Activated T-cell treated with anti-CD3 and anti-CD28 coated beads for 24 hours (primary cell): ENCODE measurements at places on chromosomes 3 and 15.

- DNase-seq = no peak
Measured at GRCh38 chr3:32500231-32500630, 2.4 kb downstream of the CMTM6 start.

DNA sequence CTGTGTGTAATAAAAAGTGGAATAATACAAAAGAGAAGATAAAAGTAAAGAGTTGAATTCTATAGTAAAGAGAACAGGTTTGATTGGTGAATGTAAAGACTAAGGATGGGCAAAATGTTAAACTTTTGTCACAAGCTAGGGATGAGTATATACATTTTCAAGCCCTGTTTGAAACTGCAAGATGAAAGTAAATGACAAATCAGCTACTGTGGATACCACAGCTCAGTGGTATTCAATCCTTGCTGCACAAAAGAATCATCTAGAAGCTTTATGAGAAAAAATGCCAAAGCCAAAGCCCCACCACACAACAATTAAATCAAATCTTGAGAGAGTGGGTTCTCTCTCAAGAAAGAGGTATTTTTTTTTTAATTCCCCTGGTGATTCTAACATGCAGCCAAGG lies 67.7 kb downstream of the VPS13C start:
- no peak for DNase-seq

- DNase-seq = no peak
Measured at GRCh38 chr3:114609973-114610630, 316.3 kb downstream of the TIGIT start.

- DNase-seq = no peak
Measured at GRCh38 chr3:100754563-100755334, 45.5 kb downstream of the TFG start.

- no peak for DNase-seq
Measured at GRCh38 chr15:41256577-41257038, 25.5 kb downstream of the CHP1 start.

DNA sequence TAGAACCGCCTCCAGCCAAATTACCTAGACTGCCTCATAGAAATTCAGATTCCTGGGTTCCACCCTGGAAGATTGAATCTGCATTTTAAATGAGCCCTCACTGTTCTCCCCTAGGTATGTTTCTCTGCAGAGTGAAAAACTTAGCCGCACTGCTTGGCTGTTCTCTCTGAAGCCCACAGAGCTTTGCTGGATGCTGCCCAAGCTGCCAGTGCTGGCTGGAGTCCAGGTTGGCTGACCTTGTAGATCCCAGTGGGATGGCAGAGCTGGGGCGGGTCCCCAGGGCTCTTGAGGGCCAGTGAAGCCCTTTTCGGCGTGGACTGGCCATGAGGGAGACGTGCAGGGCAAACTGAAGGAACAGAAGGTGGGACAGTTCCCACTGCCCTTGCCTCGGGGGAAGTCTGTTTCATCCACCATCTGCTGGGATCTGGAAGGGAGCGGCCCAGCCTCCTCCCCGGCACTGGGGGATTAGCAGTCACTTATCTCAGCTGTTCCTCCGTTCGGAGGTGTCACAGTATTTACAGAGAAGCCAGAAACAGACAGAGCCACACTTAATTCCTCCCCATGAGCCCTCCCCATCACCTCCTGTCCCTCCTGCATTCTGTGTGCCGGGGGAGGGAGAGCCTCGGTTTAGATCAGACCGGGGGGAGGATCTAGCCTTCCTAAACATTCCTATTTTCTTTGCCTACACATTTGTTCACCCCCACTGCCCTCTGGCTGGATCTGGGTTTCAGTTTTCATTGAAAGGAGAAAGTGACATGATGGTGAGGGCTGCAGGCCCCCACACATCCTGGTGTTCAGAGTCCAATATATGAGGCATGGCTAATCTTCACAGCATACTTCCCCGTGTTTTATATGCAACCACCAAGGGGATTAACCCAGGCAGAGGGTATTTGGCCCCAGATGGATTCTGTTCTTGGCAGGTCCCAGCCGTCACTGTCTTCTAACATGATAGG lies 4.1 kb upstream of the ACTC1 start:
- DNase-seq = no peak

- no peak for DNase-seq
Measured at GRCh38 chr15:80588801-80589200, 106.3 kb upstream of the ABHD17C start.

GRCh38 chr3:119891944-119892721 lies 110.2 kb downstream of the NR1I2 start:
- peak; percentile 22 for DNase-seq

DNA sequence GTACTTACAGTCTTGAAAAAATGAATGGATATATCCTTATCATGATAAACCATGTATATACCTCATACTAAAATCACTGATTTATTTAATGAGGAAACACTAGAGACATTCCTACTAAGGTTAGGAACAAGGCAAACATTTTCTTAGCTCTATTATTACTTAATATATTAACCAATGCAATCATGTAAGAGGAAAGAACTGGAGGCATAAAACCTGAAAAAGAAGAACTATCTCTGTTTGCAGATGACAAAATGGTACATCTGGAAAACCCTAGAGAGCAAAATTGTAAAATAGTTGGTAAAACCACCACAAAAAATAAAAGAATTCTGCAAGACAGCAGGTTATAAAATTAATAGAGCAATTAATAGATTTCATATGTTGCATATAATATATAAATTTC lies 81.2 kb downstream of the KLF13 start:
- DNase-seq = no peak

GRCh38 chr3:121855555-121855954 lies 20.5 kb downstream of the EAF2 start:
- DNase-seq = no peak

DNA sequence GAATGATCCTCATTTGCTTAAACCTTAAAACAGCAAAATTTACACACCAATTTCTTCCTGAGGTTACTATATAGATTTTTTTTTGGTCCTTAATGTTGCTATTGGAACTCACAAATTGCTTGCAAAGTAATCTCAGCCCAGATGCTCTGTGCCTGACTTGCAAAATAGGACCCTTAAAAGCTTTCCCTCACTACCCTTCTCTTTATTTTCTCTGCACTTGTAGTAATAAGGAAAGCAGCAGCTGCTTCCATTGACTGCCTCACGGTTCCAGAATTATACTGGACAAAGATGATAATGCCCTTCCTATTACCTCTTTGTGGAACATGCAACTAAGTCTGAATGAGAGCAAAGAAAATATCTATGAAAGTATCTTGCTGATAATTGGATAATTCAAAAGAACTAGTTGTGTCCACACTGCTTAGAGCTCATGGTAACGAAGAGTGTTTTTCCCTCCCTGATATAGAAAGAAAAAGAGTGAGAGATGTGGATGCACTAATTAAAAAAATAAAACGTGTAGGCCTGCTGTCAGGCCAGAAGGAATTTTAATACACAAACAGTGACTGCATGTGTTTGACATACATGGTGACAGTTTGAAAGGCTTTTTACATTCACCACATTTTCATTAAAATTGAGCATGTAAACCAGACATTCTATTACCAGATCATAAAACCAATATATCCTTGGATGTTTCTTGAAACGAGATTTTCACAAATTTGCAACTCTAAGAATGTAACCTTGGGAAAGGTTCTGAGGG lies 783.1 kb downstream of the GBE1 start:
- DNase-seq = no peak
